ENCODE measurements at places on chromosomes 16 and 17. TPM values are rescaled to one million over a fixed set of nuclear protein-coding genes. Genes with fewer than 3 reads are reported as not detected.
A peak's percentile ranks its signal among the peaks of the same experiment; 100 is the strongest.

GRCh38 chr17:48571826-48572417, 6.2 kb downstream of the HOXB4 start:
- H3K36me3 ChIP-seq = no peaks in the 10 kb centered on the region
- H3K4me3 ChIP-seq = peak overlapping the region; percentile 82
- H3K27ac ChIP-seq = no peak overlapping the region
- peaks cover 14% of the 10 kb centered on the region for H3K4me1 ChIP-seq
- DNase-seq = no peak

GRCh38 chr17:19281161-19281560, 44.0 kb downstream of the EPN2 start:
- H3K27ac ChIP-seq = no peak overlapping the region
- H3K4me1 ChIP-seq = peaks cover 31% of the 10 kb centered on the region
- H3K36me3 ChIP-seq = peaks cover 6% of the 10 kb centered on the region

DNA sequence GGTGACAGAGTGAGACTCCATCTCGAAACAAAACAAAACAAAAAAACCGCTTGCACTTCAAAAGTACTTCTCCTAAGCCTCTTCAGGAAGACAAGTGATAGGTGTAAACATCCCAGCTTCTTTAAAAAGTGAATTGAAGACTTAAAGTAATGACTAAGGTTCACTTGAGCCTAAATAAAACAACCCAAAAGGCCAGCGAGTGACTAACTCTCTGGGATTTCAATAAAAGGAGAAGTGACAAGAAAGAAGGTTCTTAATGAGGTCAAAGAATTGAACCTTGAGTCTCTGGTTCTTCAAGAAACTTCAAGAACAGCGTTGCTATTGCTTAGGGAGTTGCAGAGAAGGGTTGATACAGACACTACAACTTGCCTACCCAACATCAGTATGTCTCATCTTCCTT, 42.2 kb downstream of the STX8 start:
- H3K36me3 ChIP-seq = no peaks in the 10 kb centered on the region
- no peak for DNase-seq
- no peak overlapping the region for H3K27ac ChIP-seq
- no peak overlapping the region for H3K4me3 ChIP-seq
- no peaks in the 10 kb centered on the region for H3K4me1 ChIP-seq
- no peaks in the 10 kb centered on the region for H3K27me3 ChIP-seq

DDX52 gene
- total RNA-seq = 58.0 TPM

DNA sequence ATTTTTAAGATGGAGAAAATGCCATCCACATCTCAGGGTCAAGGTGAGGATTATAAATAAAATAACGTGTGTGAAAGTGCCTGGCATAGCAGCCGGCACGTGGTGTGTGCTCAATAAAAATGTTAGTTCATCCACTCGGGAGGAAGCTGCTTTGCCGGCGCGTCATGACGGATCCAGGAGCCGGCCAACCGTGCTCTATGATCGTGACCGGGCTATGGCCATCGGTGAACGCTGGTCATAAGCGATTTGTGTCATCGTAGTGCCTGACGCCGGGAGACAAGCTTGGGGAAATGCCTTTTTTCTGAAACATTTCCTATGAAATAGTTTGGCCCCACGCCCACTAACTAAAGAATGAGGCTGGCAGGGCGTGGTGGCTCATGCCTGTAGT, 74.0 kb downstream of the CMC2 start:
- H3K36me3 ChIP-seq = no peaks in the 10 kb centered on the region
- H3K27me3 ChIP-seq = peaks cover 34% of the 10 kb centered on the region
- H3K4me3 ChIP-seq = peak overlapping the region; percentile 45

GRCh38 chr17:4174556-4174955, 31.6 kb downstream of the CYB5D2 start:
- H3K4me1 ChIP-seq = no peaks in the 10 kb centered on the region
- peaks cover 15% of the 10 kb centered on the region for H3K36me3 ChIP-seq
- no peaks in the 10 kb centered on the region for H3K27me3 ChIP-seq
- H3K27ac ChIP-seq = no peak overlapping the region
- DNase-seq = no peak

NOL3 gene
- total RNA-seq = 4.5 TPM

GPR179 gene
- 0.20 TPM for total RNA-seq

DNA sequence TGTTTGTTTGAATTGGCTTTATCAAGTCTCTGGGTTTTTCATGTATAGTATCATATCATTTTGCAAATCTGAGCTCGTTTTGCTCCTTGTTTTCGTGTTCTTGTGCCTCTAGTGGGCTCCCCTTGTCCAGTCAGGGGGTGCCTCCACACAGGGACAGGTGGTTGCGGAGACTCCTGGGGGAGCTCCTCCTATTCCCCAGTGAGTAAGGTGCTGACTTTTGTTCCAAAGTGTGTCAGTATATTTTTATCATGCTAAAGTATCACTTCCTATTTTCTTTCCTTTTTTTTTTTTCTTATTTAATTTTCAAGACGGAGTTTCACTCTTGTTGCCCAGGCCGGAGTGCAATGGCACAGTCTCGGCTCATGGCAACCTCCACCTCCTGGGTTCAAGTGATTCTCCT, 30.3 kb upstream of the IL17C start:
- no peaks in the 10 kb centered on the region for H3K4me1 ChIP-seq
- H3K4me3 ChIP-seq = no peak overlapping the region
- H3K27ac ChIP-seq = no peak overlapping the region
- H3K27me3 ChIP-seq = no peaks in the 10 kb centered on the region
- no peak for DNase-seq
- H3K36me3 ChIP-seq = peaks cover 10% of the 10 kb centered on the region

Measured in neural crest cell (in vitro differentiated cells).